ENCODE measurements at places on chromosomes 2 and 18.

DNA sequence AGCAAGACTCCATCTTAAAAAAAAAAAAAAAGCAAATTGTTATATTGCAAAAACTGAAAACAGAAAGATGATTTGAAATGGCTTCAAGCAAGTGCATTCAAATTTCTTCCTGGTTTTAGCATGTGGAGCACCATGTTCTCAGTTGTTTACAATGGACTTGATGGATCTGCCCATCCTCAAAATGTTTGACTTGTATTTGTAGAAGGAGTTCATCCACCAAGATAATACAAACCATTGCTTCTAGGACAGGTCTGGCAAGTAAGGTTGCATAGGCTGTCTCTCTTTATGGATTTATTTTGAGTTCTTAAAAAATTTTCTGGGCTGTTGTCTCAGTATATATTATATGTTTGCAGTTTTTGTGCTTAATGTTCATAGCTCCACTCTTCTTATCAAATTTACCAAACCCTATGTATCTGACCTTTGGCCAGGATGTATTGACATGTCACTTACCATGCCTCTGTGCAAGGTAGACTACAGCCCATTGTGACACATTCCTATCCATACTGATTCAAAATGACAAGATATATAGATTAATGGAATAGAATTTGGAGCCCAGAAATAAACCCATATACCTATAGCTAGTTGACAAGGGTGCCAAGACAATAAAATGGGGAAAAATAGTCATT lies 21.7 kb upstream of the ZCCHC2 start:
- DNase-seq = no peak

DNA sequence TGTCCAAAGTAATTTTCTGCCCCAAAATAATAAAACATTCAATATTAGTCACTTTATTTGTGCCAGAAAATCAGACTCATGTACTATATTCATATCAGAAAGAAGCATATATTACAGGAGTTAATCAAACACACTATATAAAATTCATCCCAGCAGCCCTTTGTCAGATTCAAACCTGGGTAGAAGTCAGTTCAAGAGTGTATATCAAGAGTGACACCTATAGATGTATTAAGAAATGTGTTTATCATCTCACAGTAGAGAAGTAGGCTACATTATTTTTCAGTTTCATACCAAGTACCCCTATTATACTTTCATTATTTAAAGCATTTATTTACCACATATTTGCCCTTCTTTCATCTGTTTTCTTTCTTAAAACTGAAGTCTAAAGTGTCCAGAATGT lies 193.2 kb upstream of the DDX18 start:
- no peak for DNase-seq

DNA sequence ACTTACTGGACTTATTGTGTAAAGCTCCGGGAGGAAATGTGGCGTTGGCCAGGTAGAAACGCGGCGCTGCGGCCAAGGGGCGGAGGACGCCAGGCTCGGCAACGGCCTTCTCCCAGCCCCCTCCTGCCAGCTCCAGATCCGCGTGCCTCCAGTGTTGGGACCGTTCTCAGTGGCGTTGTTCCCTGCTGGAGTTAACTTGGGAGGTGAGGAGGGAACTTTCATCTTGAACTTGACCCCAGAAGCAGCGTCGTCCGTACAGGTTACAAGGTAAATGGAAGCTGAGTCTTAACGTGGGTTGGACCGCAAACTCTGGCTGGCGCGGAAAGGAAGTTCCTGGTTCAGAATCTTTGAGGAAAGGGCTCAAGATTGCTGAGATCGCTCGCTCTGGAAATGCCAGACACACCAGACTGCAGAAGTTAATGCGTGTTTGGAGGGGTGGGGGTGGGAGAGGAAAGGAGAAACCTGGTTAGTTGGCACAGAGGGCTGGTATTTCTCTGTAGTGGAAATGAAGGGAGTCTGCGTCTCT lies 1.3 kb downstream of the TANC1 start:
- no peak for DNase-seq

GRCh38 chr2:156083763-156084493 lies 248.6 kb downstream of the NR4A2 start:
- no peak for DNase-seq

DNA sequence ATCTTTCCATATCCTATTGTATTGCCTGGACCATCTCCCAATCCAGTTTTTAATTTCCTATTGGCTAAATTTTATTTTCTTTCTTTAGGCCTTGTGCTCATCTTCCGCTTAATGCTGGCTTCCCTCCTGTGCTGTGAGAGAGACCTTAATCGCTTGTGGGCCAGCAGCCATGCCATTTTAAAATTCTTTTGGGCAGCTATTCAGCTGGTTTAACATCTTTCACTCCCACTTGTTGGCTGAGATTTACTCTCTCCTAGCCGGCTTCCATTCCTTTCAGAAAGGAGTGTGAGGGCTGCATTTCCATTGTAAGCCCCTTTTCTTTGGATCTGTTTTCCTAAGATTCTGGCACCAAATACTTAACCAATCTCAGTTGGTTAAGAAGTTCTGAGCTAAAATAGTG lies 140.9 kb upstream of the RASGRP3 start:
- DNase-seq = no peak

DNA sequence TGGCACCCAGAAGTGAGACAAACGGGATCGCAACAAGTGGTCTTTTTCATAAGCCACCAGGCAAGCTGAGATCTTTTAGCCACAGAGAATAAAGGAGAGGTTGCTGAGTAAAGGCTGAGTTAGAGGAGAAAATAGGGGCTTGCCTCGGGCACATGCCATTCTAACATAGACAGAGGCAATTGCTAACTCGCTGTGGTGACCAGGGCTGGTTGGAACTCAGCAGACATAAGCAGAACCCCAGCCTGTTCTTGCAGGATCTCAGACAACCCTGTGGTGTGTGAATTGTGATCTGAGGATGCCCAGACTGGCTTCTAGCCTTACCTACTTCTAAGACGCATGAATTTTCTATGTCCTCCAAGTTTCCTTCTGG lies 300.2 kb downstream of the CDCA7 start:
- DNase-seq = no peak

- DNase-seq = no peak
Observed at GRCh38 chr2:147425437-147426029, 419.3 kb upstream of the ACVR2A start.
